IMR-90 (cell line): ENCODE measurements at places on chromosomes 1 and 21. TPM values are rescaled to one million over a fixed set of nuclear protein-coding genes. Genes with fewer than 3 reads are reported as not detected.

The KMO gene
- total RNA-seq, result not detected in 2 replicates

The FCGR2B gene
- not detected in 2 replicates for total RNA-seq

The KCNE2 gene
- total RNA-seq, result not detected in 2 replicates

The PIGR gene
- not detected in 2 replicates for total RNA-seq

DNA sequence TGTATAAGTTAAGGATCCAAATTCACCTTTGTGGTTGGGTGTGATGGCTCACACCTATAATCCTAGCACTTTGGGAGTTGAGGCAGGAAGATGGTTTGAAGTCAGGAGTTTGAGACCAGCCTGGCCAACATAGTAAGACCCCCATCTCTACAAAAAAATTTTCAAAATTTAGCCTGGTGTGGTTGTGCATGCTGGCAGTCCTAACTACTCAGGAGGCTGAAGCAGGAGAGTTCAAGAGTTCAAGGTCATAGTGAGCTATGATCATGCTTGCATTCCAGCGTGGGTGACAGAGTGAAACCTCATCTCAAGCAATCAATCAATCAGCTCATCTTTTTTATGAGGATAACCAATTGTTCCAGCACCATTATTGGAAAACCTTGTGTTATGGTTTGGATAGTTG, 16.5 kb upstream of the SLC1A7 start:
- DNase-seq, result no peak

- DNase-seq, result no peak
Observed at GRCh38 chr1:217888328-217888727, 257.2 kb downstream of the SPATA17 start.

- no peak for DNase-seq
Observed at GRCh38 chr1:15220024-15220392, 27.0 kb upstream of the FHAD1 start.

DNA sequence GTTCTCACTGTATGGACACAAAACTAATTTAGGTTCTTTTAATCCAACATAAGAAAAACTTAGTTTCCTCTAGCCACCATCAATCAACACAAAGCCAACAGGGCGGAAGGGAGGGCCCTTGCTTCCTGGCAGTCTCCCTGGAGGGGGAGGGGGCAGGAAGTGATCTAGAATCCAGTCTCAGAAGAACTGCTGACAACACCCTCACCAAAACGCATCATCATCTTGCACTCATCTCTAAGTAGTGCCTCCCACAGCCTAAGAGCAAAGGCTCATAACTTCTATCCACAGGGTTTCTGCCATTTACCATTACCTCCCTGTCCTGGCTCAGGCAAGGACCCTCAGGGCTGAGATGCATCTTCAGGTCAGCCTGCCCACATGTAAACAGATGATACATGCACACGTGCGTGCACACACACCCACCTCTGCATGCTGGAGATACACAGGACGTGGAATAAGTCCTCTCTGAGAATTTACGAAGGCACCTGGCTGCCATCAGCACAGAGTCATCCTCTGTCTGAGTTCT, 20.5 kb downstream of the HIVEP3 start:
- DNase-seq, result peak; percentile 62

DNA sequence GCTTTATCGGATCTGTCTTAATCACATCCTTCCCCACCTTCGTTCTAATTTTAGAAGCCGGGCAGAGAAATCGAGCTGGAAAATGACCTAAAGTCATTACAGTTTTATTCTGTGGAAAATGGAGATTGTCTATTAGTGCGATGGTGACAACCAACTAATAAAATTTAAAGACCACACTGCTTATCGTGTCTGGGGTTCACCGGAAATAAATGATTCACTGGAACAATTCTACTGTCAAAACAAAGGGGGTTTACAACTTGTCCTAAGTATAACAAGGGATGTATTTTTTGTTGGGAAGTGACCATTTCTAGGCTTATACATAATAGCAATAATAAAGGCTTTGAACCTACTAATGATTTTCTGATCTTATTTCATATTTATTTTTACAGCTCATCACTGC, 55.6 kb downstream of the B3GALNT2 start:
- no peak for DNase-seq

DNA sequence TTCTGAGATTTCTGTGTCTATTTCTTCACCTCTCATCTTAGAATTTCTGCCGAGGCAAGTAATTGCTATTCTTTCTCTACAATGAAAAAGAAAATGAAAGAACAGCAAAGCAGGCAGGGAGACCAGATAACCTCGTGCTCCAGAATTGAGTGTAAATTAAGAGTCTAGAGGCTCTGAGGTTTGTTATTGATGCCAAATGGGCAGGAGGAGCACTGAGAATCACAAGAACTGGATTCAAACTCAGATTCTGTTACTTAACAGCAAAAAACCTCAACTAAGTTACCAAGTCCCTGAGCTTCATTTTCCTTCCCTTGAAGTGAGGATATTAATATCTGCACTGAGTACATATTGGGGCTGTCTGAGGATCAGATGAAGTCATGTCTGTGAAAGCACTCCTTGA, 5.5 kb upstream of the DDR2 start:
- no peak for DNase-seq
